ENCODE measurements at places on chromosomes 5 and 9.

DNA sequence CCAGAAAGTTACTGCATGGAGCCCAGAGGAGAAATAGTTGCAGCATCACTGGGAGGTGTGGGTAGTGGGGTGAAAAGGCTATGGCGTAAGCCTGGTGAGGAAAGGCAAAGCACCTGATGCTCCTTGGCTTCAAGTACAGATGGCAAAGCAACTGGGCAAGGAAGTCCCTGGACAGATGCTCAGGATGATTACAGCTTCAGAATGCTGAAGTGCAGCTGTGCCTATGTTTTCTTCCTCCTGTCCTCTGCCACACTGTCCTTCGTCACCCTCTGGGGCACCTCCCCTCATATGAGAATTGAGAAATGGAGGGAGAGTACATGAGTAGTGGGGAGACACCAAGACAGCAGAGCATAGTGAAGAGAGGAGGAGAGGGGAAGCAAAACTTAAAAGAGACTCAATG, 328.0 kb downstream of the PDE4D start:
- H3K27me3 ChIP-seq = no peaks in the 10 kb centered on the region
- no peak for DNase-seq
- no peaks in the 10 kb centered on the region for H3K36me3 ChIP-seq
- no peaks in the 10 kb centered on the region for H3K4me1 ChIP-seq
- no peak overlapping the region for H3K4me3 ChIP-seq

DNA sequence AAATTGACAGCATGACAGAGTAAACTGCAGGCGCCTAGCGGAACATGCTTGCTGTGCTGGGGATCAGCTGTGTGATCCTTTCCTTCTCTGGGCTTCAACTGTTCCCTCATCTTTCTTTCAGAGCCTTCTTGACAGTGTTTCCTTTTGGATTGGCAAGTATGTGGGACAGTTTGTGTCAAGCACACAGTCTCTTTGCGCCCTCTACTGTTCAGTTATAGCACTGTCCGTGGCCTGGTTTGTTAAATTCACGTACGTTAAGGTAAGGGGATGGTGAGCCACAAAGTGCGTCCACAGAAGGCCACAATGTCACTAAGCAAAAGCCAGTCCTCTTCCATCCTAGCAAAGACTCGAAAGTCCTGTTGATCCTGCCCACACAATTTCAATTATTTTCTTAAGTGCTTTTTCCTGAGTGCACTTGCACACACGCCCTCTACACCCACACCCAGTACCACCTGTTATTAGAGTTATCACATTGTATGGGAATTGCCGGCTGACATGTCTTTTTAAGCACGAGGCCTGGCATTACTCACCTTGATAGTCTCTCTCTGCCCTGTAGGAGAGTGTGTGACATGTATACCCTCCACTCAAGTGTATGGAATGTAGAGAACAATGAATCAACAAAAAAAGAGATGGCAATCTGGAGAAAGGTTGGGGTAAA, 22.5 kb upstream of the PTPN3 start:
- peaks cover 28% of the 10 kb centered on the region for H3K27me3 ChIP-seq
- H3K4me1 ChIP-seq = no peaks in the 10 kb centered on the region
- no peak overlapping the region for H3K27ac ChIP-seq
- H3K36me3 ChIP-seq = no peaks in the 10 kb centered on the region
- no peak overlapping the region for H3K4me3 ChIP-seq

GRCh38 chr5:64619609-64620008, 70.7 kb upstream of the SHISAL2B start:
- H3K4me3 ChIP-seq = no peak overlapping the region
- H3K27ac ChIP-seq = no peak overlapping the region
- no peaks in the 10 kb centered on the region for H3K4me1 ChIP-seq
- no peaks in the 10 kb centered on the region for H3K36me3 ChIP-seq
- no peak for DNase-seq

GRCh38 chr9:22363421-22363887, 83.2 kb upstream of the DMRTA1 start:
- no peak for DNase-seq
- no peaks in the 10 kb centered on the region for H3K4me1 ChIP-seq
- no peaks in the 10 kb centered on the region for H3K36me3 ChIP-seq
- H3K4me3 ChIP-seq = no peak overlapping the region

DNA sequence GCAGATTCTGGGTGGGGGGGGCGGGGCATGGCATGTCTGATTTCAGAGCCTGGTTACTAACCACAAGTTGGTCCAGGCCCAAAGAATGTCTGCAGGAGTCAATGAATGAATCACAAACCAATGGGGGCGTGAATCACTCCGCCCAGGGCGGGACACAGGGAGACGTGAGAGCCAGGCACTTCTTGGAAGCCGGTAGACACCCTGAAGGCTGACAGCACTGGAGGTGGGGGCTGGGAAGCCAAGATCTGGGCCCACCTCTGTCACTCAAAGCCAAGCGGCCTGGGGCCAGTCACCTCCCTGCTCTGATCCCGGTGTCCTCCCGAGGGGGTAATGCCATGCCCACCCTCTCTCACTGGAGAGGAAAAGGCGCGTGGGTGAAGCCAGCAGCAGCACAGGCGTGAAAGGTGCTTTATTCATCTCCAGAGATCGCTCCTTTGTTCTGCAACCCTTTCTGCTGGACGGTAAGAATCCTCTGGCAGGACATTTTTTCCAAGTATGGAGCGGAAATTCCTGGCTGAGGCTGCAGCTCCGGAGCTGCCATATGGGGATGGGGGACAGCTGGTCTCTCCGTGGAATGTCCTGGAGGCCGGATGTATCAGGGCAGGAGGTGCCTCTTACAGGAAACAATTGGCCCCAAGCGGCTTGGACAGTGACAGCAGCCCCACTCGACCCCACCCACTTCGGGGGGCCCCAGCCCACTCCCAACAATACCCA, 85.0 kb downstream of the STK10 start:
- no peaks in the 10 kb centered on the region for H3K36me3 ChIP-seq
- peak; percentile 99 for DNase-seq
- H3K4me1 ChIP-seq = peaks cover 33% of the 10 kb centered on the region
- peak overlapping the region; percentile 66 for H3K4me3 ChIP-seq
- no peaks in the 10 kb centered on the region for H3K27me3 ChIP-seq

DNA sequence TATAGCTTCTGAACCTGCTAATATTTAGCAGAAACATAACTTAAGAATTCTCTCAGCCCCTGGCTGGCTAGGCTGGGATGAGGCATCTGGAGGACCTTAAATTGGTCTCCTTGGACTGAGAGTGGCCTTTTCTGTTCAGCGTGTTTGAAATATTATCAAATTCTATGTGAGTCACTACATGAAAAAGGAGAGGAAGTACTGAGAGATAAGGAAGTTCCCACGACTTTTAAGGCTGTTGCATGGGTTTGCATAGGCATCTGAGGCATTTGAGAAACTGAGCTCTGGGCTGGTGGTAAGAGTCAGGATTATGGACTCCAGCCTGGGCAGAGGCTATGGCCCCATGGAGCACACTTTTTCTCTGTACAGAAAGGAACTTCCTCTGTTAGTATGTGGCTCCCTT, 816.2 kb upstream of the GRAMD2B start:
- H3K27me3 ChIP-seq = no peaks in the 10 kb centered on the region
- H3K4me3 ChIP-seq = no peak overlapping the region
- H3K27ac ChIP-seq = no peak overlapping the region
- no peaks in the 10 kb centered on the region for H3K4me1 ChIP-seq
- no peaks in the 10 kb centered on the region for H3K36me3 ChIP-seq

GRCh38 chr5:135271533-135272310, 127.3 kb downstream of the MACROH2A1 start:
- H3K4me1 ChIP-seq = peaks cover 17% of the 10 kb centered on the region
- H3K27me3 ChIP-seq = no peaks in the 10 kb centered on the region
- H3K27ac ChIP-seq = no peak overlapping the region

- H3K27me3 ChIP-seq = peaks cover 3% of the 10 kb centered on the region
- no peak overlapping the region for H3K4me3 ChIP-seq
- no peaks in the 10 kb centered on the region for H3K36me3 ChIP-seq
These were observed 104.7 kb upstream of the PHYKPL start for GRCh38 chr5:178337334-178337741.

GRCh38 chr5:79074641-79075040, 5.1 kb downstream of the BHMT2 start:
- 0 out of 2 replicates have a peak, but pooled peaks cover 3% of the 10 kb centered on the region for H3K4me1 ChIP-seq
- H3K27ac ChIP-seq = no peak overlapping the region
- H3K4me3 ChIP-seq = no peak overlapping the region
- no peaks in the 10 kb centered on the region for H3K27me3 ChIP-seq
- DNase-seq = peak; percentile 72

GRCh38 chr5:179177711-179178575, 117.8 kb downstream of the ZNF354C start:
- no peaks in the 10 kb centered on the region for H3K4me1 ChIP-seq
- no peak overlapping the region for H3K4me3 ChIP-seq
- H3K36me3 ChIP-seq = peaks cover 18% of the 10 kb centered on the region
- no peak for DNase-seq
- no peak overlapping the region for H3K27ac ChIP-seq

GRCh38 chr5:142748132-142748531, 22.0 kb upstream of the ARHGAP26 start:
- no peak overlapping the region for H3K4me3 ChIP-seq
- no peaks in the 10 kb centered on the region for H3K36me3 ChIP-seq
- no peaks in the 10 kb centered on the region for H3K27me3 ChIP-seq
- peak overlapping the region; percentile 66 for H3K27ac ChIP-seq
- peaks cover 53% of the 10 kb centered on the region for H3K4me1 ChIP-seq

GRCh38 chr9:125525921-125526631, 180.9 kb downstream of the MAPKAP1 start:
- H3K4me3 ChIP-seq = no peak overlapping the region
- no peaks in the 10 kb centered on the region for H3K27me3 ChIP-seq
- peak; percentile 93 for DNase-seq
- H3K4me1 ChIP-seq = peaks cover 46% of the 10 kb centered on the region

- no peak overlapping the region for H3K4me3 ChIP-seq
- DNase-seq = no peak
- no peaks in the 10 kb centered on the region for H3K27me3 ChIP-seq
These were observed 193.3 kb downstream of the SMARCA2 start for GRCh38 chr9:2208465-2208864.

- H3K4me1 ChIP-seq = no peaks in the 10 kb centered on the region
- H3K27me3 ChIP-seq = no peaks in the 10 kb centered on the region
- no peaks in the 10 kb centered on the region for H3K36me3 ChIP-seq
- no peak overlapping the region for H3K4me3 ChIP-seq
These were observed 498.8 kb upstream of the CDH18 start for GRCh38 chr5:20486826-20487225.

DNA sequence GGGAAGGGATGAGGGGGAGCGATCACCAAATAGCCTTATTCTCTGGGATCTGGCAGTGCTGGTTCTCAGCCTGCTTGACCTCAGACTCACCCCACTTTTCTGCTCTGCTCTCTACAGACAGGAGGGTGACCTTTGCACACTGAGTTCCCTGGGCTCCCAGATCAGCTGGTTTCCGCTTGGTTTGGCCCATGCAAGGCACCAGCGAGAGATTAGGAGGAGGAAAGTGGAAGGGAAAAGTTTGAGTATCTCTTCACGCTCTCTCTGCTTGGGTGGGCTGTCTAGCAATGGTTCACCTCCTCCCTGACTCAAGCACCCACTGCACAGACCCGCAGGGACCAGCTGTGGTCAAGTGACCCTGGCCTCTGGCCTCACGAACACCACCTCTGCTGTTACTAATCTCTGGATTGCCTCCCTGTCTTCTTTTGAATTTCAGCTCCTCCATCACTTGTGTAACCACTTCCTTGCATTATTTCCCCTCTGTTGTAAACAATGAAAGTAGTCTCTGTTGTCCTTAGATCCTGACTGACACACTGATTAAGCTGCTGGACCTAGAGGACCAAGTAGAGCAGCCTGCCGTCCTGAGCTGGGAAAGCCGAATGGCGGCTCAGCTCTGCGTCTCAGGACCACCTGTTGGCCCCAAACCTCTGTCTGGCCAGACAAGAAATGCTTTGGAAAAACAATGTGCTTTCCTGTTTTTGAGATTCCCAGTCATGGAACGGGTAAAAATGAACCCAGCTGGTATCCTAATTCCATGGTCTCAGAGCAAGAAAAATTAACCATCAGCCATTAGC, 186.6 kb downstream of the CRB2 start:
- no peak for DNase-seq
- H3K36me3 ChIP-seq = no peaks in the 10 kb centered on the region
- H3K4me1 ChIP-seq = no peaks in the 10 kb centered on the region
- H3K27ac ChIP-seq = no peak overlapping the region
- H3K27me3 ChIP-seq = no peaks in the 10 kb centered on the region
- no peak overlapping the region for H3K4me3 ChIP-seq

DNA sequence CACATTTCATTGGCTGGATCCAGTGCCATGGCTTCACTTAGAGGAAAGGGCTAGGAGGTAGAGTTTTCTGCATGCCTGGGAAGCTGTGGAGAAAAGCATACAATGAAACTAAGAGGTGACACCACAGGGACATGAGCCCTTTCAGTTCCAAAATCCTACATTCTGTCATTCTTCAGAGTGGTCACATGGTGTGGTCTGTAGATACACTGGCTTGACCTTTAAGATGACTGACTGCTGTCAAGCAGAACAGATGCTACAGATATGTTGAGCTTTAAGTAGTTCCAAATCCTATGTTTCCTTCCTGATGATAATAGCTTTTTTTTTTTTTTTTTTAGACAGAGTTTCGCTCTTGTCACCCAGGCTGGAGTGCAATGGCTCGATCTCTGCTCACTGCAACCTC, 26.2 kb downstream of the DMRT3 start:
- no peaks in the 10 kb centered on the region for H3K4me1 ChIP-seq
- H3K27ac ChIP-seq = no peak overlapping the region
- H3K27me3 ChIP-seq = no peaks in the 10 kb centered on the region
- H3K36me3 ChIP-seq = no peaks in the 10 kb centered on the region
- DNase-seq = no peak
- no peak overlapping the region for H3K4me3 ChIP-seq

- no peak for DNase-seq
- no peak overlapping the region for H3K4me3 ChIP-seq
- H3K27ac ChIP-seq = no peak overlapping the region
- H3K27me3 ChIP-seq = no peaks in the 10 kb centered on the region
- H3K4me1 ChIP-seq = no peaks in the 10 kb centered on the region
These were observed 76.0 kb downstream of the C9orf153 start for GRCh38 chr9:86183229-86184137.

GRCh38 chr5:57316798-57317327, 143.0 kb downstream of the GPBP1 start:
- no peak overlapping the region for H3K27ac ChIP-seq
- H3K4me3 ChIP-seq = no peak overlapping the region
- no peaks in the 10 kb centered on the region for H3K27me3 ChIP-seq
- peaks cover 8% of the 10 kb centered on the region for H3K4me1 ChIP-seq
- DNase-seq = peak; percentile 88

DNA sequence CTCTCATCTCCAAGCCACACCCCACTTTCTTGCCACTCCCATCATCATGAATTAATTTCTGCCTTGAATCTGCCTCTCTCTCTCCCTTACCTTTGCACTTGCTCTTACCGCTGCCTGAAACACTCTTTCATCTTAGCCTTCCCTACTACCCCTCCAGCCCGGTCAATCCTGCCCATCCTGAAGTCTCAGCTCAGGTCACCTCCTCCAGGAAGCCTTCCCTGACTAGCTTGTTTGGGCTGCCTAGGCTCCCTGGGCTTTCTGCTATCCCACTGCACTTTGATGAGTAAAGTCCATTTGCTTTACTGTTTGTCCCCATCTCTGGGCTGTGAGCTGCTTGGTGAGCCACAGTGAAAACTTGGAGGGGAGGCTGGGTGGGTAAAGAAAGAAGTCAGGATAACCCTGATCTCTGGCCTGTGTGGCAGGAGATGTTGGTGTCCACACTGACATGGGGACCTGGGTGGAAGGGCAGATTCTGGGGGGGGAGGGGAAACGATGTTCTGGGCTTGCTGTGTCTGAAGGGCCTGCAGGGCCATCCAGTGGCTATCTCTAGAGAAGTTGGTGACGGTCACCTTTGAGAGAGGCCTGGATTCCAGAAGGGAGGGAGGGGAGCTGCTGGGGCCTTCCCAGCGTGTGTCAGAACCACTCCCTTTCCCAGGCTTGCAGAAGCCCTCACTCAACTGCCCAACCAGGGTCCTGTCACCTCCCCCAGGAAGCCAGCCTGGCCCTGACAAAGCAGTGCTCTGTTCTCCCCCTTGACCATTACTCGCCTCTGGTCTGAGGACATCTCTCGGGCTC, 75.0 kb upstream of the DAB2IP start:
- no peak overlapping the region for H3K27ac ChIP-seq
- H3K36me3 ChIP-seq = no peaks in the 10 kb centered on the region
- H3K4me1 ChIP-seq = no peaks in the 10 kb centered on the region
- H3K27me3 ChIP-seq = 0 out of 2 replicates have a peak, but pooled peaks cover 3% of the 10 kb centered on the region
- no peak for DNase-seq
